Keratinocyte (primary cell): ENCODE measurements at places on chromosomes 7 and 10.

- no peak for DNase-seq
Observed at GRCh38 chr7:46175221-46175620, 254.1 kb upstream of the IGFBP3 start.

DNA sequence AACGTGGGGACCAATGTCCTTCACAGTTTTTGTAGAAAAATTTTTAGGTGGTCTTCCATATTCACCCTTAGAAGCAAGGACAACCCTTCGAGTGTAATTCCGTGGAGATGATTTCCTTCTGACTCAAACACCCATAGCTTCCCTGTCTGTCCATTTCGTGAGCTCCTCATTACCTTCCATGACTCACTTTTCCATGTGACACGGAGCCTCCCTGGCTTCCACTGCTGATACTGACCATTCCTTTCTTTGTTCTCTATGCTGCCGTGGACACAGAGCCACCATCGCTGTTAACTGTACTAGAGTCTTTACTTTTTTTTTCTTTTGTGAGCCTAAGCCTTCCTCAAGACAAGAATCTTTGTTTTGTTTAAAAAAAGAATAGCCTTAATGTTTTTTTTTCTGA is 12.5 kb upstream of the ARMS2 start:
- DNase-seq: no peak

DNA sequence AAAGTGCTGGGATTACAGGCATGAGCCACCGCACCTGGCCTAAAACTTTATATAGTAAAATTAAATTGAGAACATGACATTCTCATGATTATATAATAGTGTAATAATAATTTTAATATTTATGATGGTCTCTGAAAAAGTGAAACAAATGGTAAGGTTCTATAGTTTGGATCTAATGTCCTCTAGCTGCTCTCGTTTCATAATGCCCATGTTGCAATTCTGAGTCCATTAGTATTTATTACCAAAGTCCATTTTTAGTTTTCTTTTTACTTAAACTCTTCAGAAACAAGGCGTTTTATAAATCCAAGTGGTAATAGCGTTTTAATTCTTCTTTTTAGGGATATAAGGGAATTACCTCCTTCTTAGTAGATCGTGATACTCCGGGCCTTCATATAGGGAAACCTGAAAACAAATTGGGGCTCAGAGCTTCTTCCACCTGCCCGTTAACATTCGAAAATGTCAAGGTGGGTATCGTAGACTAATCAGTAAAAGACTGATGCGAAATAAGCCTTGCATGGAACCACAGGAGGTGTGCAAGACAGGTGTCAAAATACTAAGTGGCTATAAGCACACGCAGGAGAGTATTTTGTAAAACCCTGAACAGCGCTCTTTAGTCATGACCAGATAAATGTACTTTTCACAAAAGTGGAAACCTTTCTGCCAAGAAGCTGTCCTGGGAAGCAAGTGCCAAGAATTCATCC is 34.1 kb downstream of the ACADSB start:
- no peak for DNase-seq

- DNase-seq: no peak
Observed at GRCh38 chr7:155217634-155218033, 80.0 kb upstream of the INSIG1 start.

- no peak for DNase-seq
Observed at GRCh38 chr7:36440880-36441279, 51.2 kb downstream of the ANLN start.
